ENCODE measurements at places on chromosomes 1 and 21. TPM values are rescaled to one million over a fixed set of nuclear protein-coding genes. Genes with fewer than 3 reads are reported as not detected.

Gene TFF3
- 17.1 TPM for polyA plus RNA-seq

- no peak for DNase-seq
Observed at GRCh38 chr1:215986401-215986800, 419.3 kb downstream of the KCTD3 start.

DNA sequence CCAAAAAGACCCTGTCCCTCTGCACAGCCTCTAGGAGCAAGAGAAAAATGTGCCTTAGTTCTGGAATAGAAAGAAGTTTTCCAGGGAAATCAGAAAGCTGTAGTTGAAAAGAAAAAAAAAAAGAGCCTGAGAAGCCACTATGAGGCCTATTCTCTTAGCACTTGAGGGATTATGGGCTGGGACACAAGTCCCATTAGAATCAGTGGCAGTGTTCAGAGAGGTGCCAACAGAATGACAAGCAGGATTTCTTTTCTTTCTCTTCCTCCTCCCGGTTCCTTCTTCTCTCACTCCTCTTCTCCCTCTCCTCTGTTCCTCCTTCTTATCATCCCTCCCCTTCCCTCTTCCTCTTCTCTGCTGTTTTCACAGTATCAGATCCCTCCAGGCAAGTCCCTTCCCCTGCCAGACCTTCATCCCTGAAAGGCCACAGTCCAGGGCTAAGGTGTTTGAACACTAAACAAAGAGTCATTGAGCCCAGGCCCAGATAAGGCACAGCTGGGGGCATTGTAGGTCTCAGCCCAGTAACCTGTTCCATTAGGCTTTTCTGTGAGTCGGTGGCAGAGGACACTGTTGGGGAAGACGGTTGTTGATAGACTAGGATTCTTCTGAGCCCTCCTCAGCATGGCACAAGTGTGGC, 64.7 kb upstream of the LPGAT1 start:
- no peak for DNase-seq

Gene IL20
- not detected for polyA plus RNA-seq

- no peak for DNase-seq
Observed at GRCh38 chr1:226108935-226109828, 46.7 kb downstream of the H3-3A start.

- DNase-seq, result no peak
Observed at GRCh38 chr1:110494522-110495406, 24.2 kb downstream of the KCNA10 start.

- no peak for DNase-seq
Observed at GRCh38 chr1:192998536-192998935, 60.6 kb downstream of the UCHL5 start.

Gene CD1C
- 2.2 TPM for polyA plus RNA-seq

DNA sequence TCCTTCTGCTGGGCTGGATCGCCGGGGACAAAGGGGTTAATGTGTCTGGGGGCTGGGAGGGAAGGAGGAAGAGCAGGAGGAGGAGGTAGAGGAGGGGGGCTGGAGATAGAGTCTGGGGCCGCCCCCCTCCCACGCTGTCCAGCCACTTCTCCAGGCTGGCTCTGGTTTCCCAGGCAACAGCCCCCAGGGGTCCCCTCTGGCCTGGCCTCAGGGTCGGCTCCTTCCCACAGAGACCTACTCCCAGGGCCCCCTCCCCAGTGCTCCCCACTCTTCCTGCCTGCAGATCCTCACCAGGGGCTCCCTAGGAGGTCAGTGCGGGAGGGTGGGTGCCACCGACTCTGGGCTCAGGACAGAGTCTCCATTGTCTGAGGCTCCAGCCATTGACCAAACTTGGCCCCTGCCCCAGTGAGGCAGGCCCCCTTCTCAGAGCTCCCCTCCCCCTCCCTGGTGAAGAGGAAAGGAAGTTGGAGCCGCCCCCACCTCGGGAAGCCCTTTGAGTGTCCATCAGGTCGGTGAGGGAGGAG, 34.1 kb downstream of the ARHGEF10L start:
- DNase-seq, result no peak

Gene TSSK3
- polyA plus RNA-seq, result 6.4 TPM

Gene HES5
- polyA plus RNA-seq, result 0.93 TPM

Gene CORT
- polyA plus RNA-seq, result 2.0 TPM

DNA sequence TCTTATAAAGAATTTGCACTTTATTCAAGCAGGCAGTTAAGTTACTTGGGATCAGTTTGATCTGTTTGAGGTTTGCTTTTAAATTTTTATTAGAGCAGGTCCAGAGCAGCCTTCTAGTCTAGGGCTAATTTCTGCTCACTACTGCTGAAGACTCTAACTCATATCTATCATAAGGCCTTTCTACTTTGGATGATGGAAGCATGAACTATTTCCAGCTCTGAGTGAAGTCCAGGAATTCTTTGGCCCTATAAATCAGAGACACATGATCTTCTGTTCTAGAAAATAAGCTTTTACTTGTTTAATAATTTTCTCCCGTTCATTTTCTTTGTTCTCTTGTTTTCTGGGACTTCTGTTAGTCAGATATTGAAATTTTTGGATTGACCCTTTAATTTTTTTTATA, 14.7 kb downstream of the NIBAN1 start:
- DNase-seq, result no peak

- peak; percentile 44 for DNase-seq
Observed at GRCh38 chr1:21573971-21574465, 64.8 kb downstream of the ALPL start.

DNA sequence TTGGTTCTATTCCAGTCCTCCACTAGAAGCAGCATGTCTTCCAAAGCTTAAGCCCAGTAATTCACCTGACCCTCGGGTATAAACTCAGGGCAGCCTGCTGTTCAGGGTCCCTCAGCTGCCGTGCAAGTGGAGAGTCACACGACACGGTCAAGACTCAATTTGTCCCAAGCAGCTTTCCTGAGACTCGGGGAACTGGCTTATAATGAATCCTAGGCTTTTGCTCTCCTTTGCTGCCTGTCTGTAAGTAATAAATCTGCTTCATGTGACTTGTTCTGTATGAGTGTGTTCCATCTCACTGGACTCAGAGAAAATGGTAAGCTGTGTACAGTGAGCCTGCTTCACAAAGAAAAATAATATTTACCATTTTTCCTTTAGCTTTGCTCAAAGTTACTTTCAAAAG, 119.8 kb downstream of the CYYR1 start:
- no peak for DNase-seq

Gene SSX2IP
- polyA plus RNA-seq, result 12.3 TPM

DNA sequence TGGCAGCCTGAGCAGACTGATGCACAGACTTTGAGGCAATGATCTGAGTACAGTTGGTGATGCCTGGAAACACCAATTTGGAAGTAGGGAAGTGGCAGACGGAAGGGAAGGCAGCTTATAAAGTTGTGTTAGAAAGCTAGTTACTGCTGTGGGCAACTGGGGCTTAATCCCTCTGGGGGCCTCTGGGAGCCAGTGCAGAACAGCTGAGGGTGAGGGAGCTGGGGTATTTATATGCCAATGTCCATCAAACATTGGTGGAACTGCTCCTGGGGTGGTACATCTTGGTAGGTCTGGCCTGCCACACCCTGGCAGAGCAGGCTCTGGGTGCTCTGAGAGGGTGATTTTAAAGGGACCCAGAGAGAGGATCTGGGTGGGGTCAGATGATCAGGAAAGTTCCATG, 28.1 kb downstream of the TNFRSF8 start:
- no peak for DNase-seq

DNA sequence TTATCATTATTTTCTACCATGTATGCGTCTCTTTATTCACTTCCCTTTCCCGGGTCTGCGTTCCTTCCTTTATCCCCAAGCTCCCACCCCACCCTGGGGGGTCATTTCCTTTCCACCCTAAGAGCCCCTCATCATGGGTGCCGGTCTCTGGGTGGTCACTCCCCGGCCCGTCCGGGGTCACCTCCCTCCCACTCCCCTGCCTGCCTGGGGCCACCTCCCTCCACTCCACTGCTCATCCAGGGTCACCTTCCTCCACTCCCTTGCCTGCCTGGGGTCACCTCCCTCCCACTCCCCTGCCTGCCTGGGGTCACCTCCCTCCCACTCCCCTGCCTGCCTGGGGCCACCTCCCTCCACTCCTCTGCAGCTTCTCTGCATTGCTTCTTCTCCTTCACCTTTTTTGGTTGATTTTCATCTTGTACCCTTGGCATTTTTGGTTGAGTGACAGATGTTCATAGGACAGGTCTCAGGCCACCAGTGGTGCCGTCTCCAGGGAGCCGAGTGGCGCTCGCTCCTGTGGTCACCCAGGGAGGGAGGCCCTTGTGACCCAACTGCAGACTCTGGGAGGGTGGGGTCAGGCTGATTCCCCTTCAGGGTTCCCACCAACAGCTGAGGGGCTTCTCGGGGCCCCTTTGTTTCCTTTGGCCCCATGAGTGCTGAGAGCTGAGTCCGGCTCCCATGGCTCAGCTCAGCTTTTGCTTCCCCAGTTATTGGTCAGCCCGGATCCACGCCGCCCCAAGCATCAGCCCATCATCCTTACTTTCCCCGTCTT, 48.6 kb upstream of the PCBP3 start:
- no peak for DNase-seq

DNA sequence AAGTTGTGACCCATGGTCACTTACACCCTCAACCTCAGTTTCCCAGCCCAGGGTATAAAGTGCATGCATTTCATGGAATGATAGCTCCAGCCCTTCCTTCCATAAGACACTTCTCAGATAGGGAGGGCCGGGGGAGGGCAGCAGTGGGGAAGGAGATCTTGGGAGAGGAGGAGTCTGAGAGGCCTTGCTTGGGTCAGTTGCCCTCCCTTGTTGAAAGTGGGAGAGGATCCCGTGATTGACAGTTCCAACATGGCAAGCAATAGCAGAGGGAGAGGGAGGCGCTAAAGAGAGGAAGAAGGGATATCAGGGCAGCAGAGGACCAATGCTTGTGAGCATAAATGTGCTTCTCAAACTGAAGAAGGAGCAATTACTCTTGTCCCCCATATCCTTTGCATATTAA, 244.4 kb downstream of the CHRM3 start:
- no peak for DNase-seq

- peak; percentile 55 for DNase-seq
Observed at GRCh38 chr1:182786223-182786994, 3.2 kb upstream of the NPL start.

GRCh38 chr1:230548997-230549396, 93.3 kb upstream of the COG2 start:
- DNase-seq, result no peak

GRCh38 chr1:8652467-8653046, 164.9 kb downstream of the RERE start:
- no peak for DNase-seq

- no peak for DNase-seq
Observed at GRCh38 chr1:89396902-89397301, 33.0 kb downstream of the GBP6 start.

Gene ACKR1
- 6.8 TPM for polyA plus RNA-seq

- no peak for DNase-seq
Observed at GRCh38 chr1:29772584-29773100, 536.3 kb downstream of the PTPRU start.

GRCh38 chr1:235205687-235206086, 44.6 kb upstream of the RBM34 start:
- no peak for DNase-seq

DNA sequence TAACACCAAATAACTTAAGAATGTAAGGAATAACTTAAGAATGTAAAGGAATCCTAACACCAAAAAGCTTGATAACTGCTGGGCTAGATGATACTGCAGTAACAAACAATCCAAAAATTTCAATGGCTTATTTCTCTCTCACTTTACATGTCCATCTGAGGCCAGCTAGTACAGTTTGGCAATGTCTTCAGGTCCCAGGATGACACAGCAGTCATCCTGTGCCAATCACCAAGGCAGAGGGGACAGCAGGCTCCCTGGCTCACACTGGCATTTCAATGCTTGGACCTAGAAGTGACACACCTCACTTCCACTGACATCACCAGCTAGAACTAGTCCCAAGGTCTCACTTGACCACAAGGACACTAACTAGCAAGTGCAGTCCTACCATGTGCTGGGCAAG, 15.3 kb downstream of the DNAJC11 start:
- no peak for DNase-seq

Gene POU3F1
- 0.16 TPM for polyA plus RNA-seq

GRCh38 chr1:119587341-119587740, 60.7 kb downstream of the ZNF697 start:
- no peak for DNase-seq
